ENCODE measurements at places on chromosomes 6 and 20.

DNA sequence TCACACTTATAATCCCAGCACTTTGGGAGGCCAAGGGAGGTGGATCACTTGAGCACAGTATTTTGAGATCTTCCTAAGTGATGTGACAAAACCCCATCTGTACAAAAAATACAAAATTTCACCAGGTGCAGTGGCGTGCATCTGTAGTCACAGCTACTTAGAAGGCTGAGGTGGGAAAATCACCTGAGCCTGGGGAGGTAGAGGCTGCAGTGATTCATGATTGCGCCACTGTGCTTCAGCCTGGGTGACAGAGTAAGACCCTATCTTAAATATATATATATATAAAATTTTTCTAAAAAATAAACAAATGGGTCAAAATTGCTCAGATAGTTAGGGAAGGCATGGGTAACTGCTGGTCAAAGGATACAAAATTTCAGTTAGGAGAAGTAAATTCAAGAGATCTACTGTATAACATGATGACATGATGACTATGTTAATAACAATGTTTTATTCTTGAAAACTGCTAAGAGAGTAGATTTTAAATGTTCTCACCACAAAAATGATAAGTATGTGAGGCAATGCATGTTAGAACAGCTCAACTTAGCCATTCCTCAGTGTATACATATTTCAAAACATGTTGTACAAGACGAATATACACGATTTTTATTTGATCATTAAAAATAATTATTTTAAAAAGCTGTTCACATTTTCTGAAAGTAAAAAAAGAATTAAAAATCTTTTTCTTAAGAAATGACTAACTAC, 24.4 kb downstream of the TBC1D32 start:
- DNase-seq = no peak

- no peak for DNase-seq
Measured at GRCh38 chr6:91486200-91486599, 899.3 kb upstream of the MAP3K7 start.

DNA sequence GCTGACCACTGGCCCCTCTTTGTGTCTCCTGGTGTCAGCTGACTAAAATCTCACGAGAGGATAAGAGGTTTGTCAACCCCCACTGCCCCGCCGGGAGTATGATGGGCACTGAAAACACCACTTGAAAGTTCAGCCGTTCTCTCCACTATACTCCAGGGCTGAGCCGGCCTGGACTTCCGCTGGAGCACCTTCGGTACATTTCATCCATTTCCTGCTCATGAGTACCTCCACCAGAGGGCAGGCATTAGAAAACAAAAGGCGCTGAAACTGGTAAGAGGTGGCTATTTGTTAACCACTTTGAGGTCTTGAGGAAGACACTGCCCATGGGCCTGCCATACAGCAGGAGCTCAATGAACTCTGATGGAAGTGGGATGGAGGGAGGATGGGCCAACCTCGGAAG, 17.9 kb upstream of the ANKRD60 start:
- DNase-seq = no peak

DNA sequence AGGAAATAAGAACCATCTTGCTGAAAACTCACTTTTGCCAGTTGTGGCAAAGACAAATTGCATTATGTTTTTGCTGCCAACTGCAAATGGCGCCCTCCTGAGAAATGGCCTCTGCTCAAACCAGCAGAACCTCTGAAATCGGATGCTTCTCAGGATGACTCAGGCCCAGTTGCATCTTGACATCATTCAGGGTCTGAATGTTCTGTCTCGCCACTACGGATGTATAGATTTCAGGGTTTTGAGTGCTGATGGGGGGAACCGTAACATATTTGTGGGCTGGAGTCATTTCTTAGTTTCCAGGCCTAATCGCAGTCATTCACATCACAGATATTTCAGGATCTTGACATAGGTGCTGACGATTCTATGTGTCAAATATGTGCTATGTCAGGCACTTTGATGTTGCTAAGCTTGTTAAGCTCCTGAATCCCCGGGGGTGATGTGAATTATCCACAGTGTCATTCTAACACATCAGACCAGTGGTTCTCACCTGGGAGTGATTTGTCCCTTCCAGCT, 207.1 kb downstream of the NFATC2 start:
- DNase-seq = peak; percentile 88

- no peak for DNase-seq
Measured at GRCh38 chr6:170269846-170270541, 20.9 kb downstream of the DLL1 start.

- DNase-seq = no peak
Measured at GRCh38 chr6:165826487-165827189, 163.6 kb upstream of the PDE10A start.

DNA sequence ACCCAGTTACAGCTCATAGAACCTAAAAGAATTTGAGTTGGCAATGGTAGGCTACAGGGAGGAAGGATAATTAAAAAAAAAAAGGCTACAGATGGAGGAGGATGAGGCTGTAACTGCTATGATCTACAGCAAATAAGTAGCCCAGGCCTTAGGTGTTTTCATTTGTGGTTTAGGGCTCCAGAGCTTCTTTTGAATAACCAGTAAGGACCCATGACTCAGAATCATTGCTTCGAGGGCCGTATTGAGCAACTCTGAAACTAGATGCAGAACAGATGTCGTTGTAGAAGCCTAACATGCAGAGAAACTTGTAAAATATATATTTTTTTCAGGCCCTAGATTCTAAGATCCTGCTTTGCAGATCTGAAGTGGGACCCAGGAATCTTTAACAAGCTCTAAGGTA, 19.0 kb upstream of the ASIP start:
- DNase-seq = peak; percentile 76

GRCh38 chr6:43702534-43703440, 15.2 kb upstream of the MRPS18A start:
- no peak for DNase-seq

GRCh38 chr6:56995347-56995902, 40.5 kb downstream of the BEND6 start:
- no peak for DNase-seq

DNA sequence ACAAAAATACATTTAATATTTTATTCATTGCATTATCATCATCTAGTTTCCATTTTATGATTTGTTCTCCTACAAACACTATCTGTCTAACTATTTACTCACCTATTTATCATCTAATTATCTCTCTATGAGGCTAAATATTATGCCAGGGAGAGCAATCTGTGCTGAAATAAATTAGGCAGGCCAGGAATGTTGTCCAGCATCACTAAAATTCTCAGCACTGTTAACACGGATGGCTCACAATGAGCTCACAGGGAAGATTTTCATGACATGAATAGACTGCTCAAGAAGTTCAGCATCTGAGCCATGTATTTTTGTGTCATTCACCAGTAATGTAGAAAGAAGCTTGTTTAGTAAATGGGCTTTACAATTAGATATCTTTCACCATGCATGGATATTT, 1277.2 kb downstream of the GRIK2 start:
- DNase-seq = no peak

DNA sequence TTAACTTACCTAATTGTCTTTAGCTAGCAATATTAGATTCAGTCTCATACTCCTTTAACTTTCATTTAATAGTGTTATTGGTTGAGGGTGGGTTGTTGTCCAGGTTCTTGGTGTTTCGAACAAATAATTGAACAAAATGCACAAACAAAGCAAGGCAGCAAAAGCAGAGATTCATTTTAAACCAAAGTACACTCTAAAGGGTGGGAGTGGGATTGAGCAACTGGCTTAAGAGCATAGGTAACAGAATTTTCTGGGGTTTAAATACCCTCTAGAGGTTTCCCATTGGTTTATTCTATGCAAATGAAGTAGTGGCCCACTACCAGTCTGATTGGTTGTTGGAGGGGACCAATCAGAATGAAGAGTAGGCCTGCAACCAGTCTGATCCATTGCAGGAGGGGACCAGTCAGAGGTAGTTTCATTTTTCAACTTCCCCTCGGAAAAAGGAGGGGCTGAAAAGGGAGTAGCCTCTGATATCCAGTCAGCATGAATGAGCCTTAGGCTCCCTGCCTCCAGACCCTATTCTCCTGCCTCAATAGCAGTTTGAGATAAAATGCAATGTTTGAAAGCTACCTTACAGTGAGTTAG, 26.3 kb upstream of the RAB23 start:
- DNase-seq = no peak

DNA sequence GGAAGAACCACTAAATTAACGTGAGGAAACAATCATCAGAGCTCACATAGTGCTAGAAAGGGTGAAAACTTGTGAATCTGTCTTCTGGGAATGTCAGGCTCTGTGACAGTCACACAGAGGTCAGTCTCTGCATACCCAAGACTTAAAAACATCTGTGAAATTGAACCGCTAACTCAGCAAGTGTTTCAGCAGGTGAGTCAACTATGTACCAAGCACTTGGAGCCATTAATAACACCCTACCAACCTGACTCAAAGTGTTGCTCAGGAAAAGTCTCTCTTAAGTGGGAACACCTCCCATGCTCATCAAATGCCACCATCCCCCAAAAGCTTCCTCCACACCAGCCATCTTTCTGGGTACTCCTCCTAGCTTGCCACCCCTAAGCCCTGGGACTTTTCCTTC, 92.3 kb upstream of the CARMIL1 start:
- DNase-seq = peak; percentile 54

DNA sequence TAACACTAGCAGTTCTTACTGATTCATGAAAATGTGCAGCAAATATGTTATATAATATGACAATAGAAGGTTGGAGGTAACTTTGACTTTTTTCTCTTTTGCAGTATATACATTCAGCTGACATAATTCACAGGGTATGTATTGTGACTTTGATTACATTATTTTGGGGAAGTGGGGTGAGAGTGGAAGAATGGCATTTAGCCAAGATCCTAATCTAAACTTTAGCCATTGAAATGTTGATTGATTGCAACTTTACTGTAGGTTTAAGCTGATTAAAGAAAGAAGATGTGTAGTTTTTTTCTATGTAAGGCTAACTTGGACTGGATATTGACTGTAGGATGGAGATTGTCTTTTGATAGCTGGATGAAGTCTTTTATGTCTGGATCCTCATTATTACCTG, 46.0 kb downstream of the MAPK14 start:
- no peak for DNase-seq

DNA sequence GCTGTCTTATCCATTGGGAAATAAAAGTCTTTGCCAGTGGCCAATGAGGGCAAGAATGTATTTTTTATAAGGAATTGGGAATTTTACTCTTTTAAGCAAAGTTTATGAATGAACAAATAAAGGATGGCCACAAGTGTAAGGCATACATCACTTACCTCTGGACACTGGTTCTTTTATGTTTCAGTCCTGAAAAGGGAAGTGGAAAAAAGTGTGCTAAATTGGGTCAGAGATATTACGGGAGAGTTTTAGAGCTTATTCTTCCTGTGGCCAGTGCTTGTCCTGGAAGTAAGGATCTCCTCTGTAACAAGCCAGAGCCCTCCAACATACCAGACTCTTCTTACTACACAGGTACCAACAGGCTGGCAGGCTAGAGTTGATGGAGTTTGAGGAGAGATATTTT, 22.5 kb upstream of the RIPK1 start:
- no peak for DNase-seq

- no peak for DNase-seq
Measured at GRCh38 chr6:17091122-17091521, 10.7 kb upstream of the STMND1 start.

DNA sequence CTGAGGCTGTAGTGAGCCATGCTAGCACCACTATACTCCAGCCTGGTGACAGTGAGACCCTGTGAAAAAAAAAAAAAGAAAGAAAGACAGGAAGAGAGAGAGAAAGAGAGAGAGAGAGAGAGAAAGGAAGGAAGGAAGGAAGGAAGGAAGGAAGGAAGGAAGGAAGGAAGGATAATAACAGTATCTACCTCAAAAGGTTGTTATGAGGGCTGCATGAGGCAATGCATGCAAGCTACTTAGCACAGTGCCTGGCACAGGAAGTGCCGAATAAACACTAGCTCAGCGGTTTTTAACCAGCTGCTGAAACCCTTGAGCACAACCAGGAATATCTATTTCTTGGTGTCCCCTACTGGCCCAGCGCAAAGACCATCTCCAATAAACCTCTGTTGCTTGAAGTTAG, 62.3 kb upstream of the TBC1D7 start:
- no peak for DNase-seq

GRCh38 chr6:125192610-125192930, 39.0 kb downstream of the TPD52L1 start:
- DNase-seq = no peak

DNA sequence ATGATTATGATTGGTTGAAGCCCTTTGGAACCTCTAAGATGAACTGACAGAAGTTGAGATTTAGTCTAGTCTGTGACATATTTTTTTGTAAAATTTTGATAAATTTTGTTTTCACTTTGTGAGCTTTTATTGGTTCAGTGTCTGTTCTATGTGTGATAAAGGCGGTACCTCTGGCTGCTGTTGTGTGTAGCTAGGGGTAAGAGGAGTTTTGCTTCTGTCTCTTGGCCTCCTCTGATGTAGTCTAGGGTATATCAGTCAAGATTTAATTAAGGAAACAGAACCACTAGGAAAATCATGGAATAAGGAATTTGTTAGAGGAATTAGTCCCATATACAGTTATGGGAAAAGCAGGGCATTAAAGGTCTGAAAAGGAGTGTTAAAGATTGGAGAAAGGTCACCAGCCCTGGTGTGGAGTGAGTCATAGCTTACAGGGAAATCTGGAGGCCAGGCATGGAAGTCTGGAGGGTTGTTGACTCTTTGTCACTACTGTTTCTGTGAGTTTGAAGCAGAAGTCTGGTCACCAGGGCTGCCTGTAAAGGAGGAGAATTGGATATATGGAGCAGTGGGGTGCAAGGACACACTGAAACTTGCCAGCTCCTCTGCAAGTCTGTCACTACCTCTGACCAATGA, 28.5 kb downstream of the CDC5L start:
- no peak for DNase-seq

GRCh38 chr20:47735412-47736400, 49.6 kb downstream of the SULF2 start:
- DNase-seq = no peak

DNA sequence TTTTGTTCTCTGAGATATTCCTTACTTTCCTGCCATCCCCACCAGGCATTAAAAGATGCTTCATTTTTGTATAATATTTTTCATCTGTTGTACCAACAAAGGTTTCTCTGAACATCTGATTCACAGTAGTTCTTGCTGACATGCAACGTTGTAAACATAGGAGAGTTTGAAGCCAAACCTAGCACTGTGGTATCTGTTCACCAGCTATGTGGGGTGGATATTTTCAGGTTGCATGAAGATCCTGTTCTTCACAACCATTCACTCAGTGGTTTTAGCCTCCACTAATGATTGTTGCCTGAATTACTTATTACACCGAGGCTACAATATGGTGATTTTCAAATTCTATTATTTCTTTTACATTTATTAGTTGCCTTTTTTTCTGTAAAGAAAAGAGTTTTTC, 56.5 kb downstream of the EYA4 start:
- no peak for DNase-seq

DNA sequence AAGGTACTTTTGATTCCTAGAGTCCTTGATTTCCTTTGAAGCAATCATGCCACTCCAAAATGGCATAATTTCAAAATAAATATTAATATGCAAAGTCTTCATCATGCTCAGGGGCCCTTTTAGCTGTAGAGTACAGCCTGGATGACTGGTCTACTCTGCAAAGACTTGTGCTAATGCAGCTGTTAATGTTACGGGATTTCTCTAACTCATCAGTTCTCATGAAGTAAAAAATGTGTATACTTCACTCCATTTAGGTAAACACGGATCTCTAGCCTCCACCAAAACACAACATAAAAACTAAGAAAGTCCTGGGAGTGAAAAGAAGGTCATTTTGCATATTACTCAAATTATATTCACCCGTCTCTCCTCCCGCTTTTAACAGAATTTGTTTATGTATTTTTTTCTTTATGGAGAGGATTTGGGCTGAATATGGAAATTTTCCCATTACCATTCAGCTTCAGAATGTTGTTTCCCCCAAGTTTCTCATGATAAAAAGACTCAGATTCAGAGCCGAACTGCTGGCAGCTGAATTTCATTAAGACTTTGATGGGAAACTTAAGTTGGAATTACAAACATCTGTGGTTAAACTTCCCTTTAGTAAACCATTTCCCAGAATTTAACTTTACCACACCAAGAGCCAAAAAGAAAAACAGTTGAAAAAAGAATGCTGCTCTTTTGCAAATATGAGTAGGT, 8.7 kb downstream of the LAMA4 start:
- no peak for DNase-seq
